Esophagus mucosa (tissue), 1 donor: ENCODE measurements at places on chromosomes 12 and 14.
A peak's percentile ranks its signal among the peaks of the same experiment; 100 is the strongest.

DNA sequence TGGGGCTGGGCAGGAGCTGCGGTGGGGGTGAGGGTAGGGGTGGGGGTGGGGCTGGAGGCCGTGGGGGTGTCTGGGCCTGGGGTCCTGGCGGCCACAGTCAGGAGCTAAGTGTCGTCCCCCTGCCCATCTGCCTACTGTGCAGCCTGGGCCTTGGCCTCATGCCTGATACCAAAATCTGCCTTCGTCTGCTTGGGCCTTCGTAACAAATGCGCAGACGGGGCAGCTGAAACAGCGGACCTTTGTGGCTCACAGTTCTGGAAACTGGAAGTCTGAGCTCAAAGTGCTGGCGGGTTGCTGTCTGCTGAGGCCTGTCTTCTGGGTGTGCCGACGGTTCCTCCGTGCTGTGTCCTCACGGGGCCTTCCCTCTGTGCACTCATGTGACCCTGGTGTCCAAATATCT, 61.7 kb downstream of the KIF26A start:
- no peak for ATAC-seq

DNA sequence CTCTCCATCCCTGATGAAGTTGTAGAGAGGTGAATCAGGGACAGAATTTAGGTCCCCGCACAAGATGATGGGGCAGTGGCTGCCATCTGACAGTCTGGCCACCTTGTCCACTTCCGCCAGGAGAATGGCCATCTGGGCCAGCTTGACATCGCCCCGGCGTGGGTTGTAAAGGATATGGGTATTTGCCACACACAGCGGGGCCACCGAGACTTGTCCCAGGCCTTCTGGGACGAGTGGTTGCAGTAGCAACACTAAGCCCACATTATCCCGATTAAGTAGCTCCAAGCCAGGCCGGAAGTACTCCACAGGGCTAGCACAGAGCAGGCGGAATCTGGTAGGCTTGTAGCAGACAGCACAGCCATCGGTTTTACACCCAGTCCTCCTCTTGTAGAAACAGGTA, 6.2 kb downstream of the ANGEL1 start:
- no peak for ATAC-seq

DNA sequence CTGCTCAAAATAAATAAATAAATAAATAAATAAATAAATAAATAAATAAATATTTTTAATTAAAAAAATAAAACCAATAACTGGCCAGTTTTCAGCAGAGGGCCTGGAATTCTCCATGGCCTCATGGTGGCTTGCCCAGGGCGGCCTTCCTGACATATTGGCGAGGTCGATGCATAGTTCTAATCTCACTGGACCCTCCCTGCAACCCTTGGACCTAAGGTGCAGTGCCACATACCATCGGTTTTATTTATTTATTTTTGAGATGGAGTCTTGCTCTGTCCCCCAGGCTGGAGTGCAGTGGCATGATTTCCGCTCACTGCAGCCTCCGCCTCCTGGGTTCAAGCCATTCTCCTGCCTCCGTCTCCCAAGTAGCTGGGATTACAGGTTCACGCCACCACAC, 3.9 kb upstream of the VSIG10 start:
- ATAC-seq: no peak

GRCh38 chr14:50001999-50002925, 109.4 kb downstream of the ARF6 start:
- no peak for ATAC-seq

DNA sequence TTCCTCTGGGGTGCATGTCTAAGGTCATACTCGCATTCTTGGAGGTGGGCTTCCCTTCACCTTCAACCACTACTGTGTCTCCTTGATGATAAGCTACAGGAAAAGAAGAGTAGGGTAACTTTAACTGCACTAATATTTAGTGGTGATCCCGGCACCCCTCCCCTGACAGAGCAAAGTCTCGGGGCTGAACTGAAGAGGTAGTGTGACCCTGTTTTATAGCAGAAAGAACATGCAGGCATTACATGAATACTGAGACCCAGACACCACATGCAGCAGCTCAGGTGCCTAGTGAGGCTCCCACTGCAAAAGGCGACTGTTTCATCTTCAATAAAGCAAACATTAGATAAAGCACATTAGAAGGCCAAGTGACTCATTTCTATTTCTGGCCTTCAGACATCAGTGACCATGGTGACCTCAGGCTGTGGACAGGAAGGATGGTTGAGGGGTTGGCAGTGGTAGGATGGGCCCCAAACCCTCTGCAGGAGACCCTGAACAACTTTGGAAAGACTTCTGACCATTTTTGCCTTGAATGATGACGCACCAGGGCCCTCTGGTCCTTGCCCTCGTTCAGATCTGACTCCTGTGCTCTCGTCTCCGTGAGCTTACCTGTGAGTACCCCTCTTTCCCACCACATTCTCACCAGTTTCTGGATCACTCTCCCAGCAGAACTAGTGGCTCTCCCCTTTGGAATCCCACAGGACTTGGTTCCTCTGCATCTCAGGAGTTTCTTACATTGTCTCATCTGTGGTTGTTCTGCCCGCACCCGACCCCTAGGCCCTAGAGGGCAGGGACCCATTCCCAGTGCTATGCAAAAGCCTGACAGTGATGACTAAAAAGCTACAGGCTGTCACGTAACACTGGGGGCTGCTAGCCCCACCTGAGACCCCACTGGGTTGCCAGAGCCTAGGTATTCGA, 23.8 kb upstream of the JPH4 start:
- ATAC-seq: no peak

DNA sequence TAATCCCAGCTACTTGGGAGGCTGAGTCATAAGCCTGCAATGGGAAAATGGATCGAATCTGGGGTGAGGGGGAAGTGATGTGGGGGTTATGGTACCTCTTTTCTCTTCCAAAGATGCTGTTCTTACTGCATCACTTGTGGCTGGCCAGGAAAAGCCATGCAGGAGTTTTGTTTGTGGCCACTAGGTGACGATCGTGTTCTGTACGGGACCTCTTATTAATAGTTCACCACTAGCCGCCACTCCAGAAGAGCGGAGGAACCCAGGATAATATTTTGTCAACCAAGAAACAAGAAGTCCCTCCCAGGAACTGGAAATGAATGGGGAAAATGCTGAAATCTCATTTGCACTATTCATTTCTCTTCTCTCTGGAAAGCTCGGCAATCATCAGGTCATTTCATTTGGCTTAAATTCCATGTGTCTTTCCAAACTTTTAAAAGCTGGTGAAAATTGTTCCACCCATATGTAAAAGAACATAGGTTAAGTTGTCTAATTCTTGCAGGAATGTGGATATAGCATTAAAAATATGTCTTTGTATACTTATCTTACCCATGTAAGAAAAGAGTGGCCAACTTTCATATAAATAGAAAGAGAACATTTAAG, 8.9 kb downstream of the GPR65 start:
- ATAC-seq: peak; percentile 84

- ATAC-seq: no peak
Measured at GRCh38 chr14:88208858-88209257, 114.2 kb downstream of the KCNK10 start.

DNA sequence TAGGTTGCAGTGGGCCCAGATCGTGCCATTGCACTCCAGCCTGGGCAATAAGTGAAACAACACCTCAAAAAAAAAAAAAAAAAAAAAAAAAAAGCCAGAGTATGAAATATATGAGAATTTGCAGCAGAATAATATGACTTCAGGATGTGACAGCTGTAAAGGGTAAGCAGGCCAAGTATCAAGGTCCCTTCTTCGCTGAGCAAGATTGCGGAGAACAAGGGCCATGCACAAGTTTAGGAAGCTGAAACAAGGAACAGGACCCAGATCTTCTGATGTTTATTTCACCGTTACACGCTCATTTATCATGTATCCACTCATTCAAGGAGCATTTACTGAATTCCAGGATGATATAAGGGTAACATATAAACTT, 659 bp upstream of the FOXJ2 start:
- no peak for ATAC-seq

DNA sequence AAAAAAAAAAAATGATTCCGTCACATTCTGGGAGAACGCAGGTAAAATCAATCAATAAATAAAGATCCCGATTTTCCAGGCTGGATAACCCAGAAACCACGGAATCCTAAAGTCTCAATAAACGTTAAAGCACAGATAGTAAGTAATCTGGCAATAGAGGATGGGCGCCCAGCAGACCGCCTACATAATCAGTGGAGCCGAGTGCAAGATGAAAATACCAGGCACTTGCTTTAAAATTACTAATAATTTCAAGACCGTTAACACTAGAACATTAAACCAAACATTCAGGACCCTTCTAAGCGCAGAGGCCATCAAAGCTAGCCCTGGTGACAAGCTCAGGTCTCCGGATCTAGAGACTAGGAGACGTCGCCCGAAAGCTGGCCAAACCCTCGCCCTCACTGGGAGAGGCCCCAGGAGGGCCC, 1.2 kb upstream of the DCAF11 start:
- no peak for ATAC-seq

- ATAC-seq: no peak
Measured at GRCh38 chr14:97299661-97300060, 502.5 kb downstream of the VRK1 start.
